Nephron progenitor cell (in vitro differentiated cells): ENCODE measurements at places on chromosomes 13 and 19.
A peak's percentile ranks its signal among the peaks of the same experiment; 100 is the strongest.

GRCh38 chr19:41705393-41706174 lies 2.8 kb upstream of the CEACAM5 start:
- DNase-seq, result peak; percentile 48

DNA sequence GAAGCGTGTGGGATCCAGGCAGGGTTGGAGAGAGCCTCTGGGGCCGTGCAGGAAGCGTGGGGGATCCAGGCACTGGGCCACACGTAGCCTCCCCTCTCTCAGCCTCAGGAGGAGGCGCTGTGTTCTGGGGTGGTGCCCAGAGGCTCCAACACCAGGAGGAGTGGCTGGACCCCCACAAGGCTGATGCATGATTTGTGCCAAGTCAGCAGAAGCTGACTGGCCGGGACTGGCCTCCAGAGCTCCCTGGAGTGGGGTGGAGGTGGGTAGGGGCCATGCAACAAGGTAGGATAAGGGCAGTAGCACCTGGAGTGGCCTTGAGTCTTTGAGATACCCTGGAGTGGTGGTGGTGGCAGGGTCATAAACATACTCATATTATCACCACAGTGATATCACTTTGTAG lies 75.3 kb downstream of the ERICH6B start:
- no peak for DNase-seq

DNA sequence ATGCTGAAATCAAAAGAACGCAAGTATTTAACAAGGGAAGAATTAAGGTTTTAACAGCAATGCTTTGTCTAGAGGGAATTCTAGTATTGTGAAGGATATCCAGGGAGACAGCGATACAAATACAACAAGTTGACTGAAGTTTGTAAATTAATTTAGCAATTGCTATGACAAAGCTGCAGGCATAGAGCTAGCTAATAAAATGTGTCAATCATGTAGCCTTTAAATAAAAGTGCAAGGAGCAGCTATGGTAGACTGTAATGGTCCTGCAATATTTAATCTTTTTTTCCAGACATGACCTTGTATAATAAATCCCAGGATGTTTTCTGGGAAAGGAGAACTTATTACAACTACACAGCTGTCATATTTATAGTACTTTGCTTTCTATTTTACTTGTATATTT lies 779.3 kb downstream of the SLITRK5 start:
- DNase-seq, result no peak

- DNase-seq, result no peak
Observed at GRCh38 chr13:38826182-38826813, 139.4 kb downstream of the FREM2 start.

DNA sequence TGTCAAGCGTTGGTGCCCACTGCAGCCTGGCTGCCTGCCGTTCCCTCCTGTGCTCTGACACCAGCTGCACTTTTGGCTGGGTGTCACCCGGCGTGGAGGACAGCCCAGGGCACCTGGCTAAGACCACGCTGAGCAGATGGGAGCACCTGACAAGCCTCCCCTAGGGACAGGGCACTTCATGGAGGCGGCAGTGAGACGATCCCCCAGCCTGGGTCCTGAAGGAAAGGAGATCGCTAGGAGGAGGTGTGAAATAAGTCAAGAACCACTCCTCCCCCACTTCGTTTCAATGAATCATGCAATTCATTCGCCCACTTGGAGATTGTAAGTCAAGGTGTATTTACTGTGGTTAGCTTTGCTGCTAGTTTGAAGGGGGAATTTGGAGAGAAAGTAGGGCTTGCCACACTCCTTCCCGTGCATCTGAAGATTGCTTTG lies 38.8 kb downstream of the VSTM2B start:
- no peak for DNase-seq

- DNase-seq, result no peak
Observed at GRCh38 chr19:19025861-19026260, 7.5 kb downstream of the SUGP2 start.

GRCh38 chr19:16824658-16825311 lies 4.4 kb upstream of the SIN3B start:
- no peak for DNase-seq

- no peak for DNase-seq
Observed at GRCh38 chr13:69955271-69955670, 152.4 kb upstream of the ATXN8OS start.

GRCh38 chr13:44197791-44198770 lies 175.5 kb upstream of the SERP2 start:
- no peak for DNase-seq

DNA sequence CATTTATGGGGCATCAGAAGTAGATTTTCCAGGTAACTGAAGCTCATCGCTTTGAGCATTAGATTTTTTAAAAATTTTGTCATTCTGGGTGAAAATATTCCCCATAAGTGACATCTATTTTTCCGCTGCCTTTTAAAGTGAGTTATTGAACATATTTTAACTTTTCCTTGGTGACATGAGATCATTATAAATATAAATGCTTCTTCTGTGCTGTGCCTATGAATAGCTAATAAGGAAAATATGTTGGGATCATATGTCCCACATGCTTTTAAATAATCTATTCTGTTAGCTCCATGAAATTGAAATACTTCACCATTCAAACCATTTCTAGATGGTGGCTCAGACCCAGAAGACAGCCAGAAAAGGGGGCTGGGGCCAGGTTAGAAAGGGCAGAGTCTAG lies 14.1 kb downstream of the ATP7B start:
- DNase-seq, result no peak

- peak; percentile 33 for DNase-seq
Observed at GRCh38 chr19:10603084-10603872, 16.2 kb upstream of the AP1M2 start.

GRCh38 chr19:3274942-3275582 lies 50.6 kb downstream of the CELF5 start:
- DNase-seq, result peak; percentile 72

GRCh38 chr13:26485288-26485687 lies 72.2 kb upstream of the WASF3 start:
- no peak for DNase-seq

DNA sequence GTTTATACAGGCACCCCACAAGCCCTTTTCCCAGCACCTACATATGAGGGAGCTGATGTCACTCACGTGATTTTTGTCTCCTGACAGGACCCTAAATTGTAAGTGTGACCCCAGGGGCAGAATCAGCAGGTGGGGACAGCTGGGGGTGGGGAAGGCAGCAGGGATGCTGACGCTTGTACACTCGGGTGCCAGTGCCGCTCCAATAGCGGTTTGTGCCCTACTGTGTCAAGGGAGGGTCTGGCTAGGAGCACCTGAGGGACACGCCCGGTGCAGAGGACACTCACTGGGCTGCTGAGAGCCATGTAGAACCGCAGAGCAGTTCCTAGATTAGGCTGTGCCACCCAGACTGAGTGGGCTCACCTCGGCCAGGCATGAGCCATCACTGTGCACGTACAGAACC lies 81.3 kb downstream of the SCGB2B2 start:
- no peak for DNase-seq

- no peak for DNase-seq
Observed at GRCh38 chr13:46846726-46847125, 49.8 kb upstream of the ESD start.

DNA sequence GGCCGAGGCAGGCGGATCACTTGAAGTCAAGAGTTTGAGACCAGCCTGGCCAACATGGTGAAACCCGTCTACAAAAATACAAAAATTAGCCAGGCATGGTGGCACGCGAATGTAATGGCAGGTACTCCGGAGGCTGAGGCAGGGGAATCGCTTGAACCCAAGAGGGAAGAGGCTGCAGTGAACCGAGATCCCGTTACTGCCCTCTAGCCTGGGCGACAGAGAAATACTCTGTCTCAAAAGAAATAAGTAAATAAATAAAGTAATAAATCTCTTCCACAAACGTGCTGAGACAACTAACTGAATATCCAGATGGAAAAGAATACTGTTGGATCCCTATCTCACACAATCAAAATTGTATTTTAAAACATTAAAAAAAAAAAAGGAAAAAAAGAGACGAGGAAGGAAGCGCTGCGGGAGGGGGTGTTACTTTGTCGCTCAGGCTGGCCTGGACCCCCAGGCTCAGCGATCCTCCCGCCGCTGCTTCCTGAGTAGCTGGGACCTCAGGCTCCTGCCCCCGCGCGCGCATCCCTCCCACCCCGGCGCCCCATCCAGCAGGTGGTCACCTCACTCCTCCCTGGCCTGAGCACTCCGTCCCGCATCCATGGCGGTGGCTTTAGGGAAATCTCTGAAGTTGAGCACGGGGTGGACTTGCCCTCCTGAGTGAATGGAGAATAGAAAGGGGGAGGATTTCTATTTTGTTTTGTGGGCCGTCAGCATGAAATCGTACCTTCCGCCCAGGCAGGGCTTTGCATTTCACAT lies 628 bp upstream of the ZNF813 start:
- DNase-seq, result peak; percentile 52

- no peak for DNase-seq
Observed at GRCh38 chr13:110225609-110226574, 81.1 kb downstream of the COL4A1 start.

- no peak for DNase-seq
Observed at GRCh38 chr19:14528419-14529253, 758 bp upstream of the TECR start.

DNA sequence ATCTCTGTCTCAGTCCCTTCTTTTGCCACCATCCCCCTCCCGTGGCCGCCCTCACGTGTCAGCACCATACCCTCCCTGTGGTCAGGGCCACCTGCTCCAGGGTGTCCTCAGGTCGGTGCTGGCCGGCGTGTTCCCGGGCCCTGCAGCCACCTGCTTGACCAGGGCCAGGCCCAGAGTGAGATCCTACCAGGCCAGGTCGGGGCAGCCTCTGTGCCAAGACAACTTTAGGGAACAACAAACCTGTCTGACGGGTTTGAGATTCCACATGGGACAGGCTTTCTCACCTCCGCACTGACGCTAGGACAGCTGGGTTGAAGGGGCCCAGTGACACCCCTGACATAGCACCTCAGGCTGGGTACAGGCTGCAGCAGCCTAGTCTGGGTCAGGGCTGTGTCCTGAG lies 7.5 kb upstream of the SBNO2 start:
- no peak for DNase-seq

DNA sequence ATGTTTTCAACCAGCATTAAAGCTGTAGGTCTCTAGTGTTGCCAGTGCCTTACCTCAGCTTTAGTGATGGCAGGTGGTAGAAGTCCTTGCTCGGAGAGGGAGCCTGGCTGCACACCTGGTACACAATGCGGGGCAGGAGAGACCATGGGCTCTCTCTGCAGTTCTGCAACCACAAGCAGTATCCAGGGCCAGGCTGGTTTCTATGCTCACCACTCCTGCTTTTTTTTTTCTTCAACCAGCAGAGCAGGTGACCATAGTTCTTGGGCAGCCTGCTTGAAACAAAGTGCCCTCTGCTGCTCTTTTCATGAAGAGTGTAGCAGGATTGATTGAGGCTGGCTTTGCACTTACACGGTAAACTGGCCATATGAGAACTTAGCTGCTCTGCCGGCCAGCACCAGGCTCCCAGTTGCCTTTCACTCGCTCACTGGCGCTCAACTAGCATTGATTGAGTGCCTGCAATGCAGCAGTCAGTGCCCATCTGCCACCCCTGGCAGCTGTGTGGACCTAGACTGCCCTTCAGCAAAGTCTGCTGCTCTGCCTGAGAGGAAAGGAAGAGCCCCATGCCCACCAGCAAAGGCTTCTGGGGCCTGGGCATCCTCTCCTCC lies 4.4 kb upstream of the CHAMP1 start:
- DNase-seq, result no peak

GRCh38 chr13:111880185-111880584 lies 186.8 kb upstream of the SOX1 start:
- no peak for DNase-seq

DNA sequence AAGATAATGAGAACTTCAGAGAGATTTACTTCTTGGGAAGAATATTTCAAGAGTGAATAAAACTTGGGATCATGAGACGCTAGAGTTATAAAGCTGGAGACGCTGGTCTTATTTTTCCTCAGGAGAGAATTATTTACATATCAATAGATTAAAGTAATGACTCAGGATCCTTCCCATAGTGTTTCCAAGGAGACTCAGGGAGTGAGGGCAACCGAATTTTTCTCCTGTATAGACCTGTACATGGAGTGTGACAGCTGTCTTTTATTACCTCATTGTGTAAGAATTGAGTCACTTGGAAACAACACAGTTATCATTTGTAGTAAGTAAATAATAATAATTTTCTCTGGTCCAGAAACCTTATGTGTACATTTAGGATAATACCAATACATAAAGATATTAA lies 1905.5 kb downstream of the OLFM4 start:
- no peak for DNase-seq

DNA sequence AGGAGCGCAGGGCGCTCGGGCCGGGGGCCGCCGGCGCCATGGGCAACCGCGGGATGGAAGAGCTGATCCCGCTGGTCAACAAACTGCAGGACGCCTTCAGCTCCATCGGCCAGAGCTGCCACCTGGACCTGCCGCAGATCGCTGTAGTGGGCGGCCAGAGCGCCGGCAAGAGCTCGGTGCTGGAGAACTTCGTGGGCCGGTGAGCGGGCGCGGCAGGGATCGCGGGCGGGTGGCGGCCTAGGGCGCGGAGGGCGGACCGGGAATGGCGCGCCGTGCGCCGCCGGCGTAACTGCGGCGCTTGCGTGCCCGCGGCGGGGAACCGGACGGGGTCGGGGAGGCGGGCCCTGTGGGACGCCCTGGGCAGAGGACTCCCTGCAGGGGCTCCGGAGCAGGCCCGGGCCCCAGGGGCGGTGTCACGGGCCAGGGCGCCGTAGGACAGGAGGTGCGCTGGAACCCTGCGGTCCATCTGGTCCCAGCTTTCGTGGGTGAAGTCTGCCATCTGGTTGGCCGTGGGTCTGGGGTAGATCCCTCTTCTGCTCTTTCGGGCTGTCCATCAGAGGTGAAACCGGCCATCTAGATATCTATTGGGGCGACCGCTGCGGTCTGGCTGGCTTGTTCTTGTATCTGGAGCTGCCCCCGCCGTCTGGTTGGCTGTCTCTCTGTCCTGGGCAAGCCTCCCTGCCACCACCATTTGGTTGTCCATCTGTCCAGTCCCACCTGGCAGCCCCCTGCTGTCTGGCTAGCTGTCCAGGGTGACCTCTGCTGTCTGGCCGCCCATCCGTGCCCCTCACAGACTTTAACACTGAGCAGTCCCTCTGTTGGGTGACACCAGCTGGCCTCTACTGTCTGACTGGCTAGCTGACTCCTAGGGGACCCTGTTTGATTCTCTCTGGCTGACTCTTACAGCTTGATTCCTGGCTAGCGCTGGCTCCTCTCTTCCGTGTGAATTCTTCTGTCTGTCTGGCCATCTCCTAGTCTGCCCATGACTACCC lies 622 bp downstream of the DNM2 start:
- peak; percentile 71 for DNase-seq

- DNase-seq, result no peak
Observed at GRCh38 chr19:3283246-3283751, 58.8 kb downstream of the CELF5 start.

GRCh38 chr13:40143106-40143505 lies 487.6 kb downstream of the COG6 start:
- no peak for DNase-seq

GRCh38 chr13:32179708-32180107 lies 135.5 kb downstream of the ZAR1L start:
- no peak for DNase-seq

- no peak for DNase-seq
Observed at GRCh38 chr19:16516923-16517610, 20.9 kb downstream of the C19orf44 start.

DNA sequence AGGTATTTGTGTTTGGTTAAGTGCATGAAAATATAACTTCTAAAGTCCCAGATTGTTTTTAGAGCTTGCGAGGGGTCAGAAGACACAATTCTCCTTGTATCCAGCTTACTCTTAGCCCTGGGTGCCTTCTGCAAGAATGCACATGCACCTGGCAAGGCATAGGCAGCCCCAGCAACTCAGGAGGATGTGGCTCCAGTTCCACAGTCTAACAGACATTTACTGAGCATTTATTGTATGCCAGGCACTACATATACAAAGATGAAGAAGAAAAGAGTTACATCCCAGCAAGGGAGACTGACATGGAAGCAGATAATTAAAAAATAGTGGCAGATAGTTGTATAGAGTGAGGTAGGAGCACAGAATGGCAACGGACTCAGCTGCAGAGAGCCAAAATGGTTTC lies 101.1 kb upstream of the FRY start:
- DNase-seq, result no peak
